ENCODE measurements at places on chromosomes 11 and 22. TPM values are rescaled to one million over a fixed set of nuclear protein-coding genes. Genes with fewer than 3 reads are reported as not detected.

DNA sequence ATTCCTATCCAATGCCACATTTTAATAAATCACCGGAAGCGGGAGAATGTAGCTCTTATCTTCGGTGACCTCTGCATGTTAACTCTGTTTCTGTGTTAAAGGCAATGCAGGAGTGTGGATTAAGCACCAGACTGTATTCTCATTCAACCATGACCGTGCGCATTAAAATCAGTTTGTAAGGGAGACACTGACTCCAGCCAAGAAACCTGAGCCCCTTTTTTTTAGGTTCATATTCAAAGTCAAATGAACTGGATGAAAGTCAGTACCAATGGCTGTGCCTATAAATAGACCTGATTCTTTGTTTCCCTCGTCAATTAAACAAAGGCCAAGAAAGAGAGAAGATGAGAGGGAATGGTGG is 32.2 kb downstream of the C11orf91 start:
- DNase-seq: no peak

DNA sequence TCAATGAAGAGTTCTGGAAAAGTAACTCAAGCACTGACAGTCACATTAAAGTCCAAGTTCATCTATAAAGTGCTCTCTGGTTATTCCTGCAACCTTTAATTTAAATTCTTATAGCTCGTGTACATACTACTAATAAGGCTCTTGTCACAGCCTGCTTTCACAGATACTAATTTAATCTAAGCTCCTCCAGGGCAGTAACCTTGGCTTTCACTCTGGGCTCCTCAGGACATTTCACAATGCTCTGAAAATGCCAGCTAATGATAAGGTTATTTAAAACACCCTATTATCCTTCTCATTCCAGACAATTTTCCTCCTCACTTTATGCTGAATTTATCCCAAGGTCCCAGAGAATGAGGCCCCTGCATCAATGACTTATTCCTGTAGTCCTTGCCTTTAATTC is 242.7 kb upstream of the CCDC90B start:
- DNase-seq: no peak

PRAME gene
- not detected for total RNA-seq

GRCh38 chr11:67007126-67007525 is 15.8 kb upstream of the SYT12 start:
- DNase-seq: no peak

- no peak for DNase-seq
These were observed 2.5 kb downstream of the OR6X1 start for GRCh38 chr11:123751781-123752180.

DRD2 gene
- total RNA-seq: not detected

- no peak for DNase-seq
These were observed 16.6 kb downstream of the PAK1 start for GRCh38 chr11:77457340-77457739.
